Posterior vena cava (tissue), 2 donors: ENCODE measurements at places on chromosomes 16 and 17.

GRCh38 chr17:327296-327695 lies 25.3 kb downstream of the RPH3AL start:
- no peak for DNase-seq

- DNase-seq, result no peak
Observed at GRCh38 chr16:11708421-11708820, 34.2 kb downstream of the TXNDC11 start.

GRCh38 chr16:63188086-63188771 lies 1152.0 kb upstream of the CDH8 start:
- DNase-seq, result no peak

- DNase-seq, result no peak
Observed at GRCh38 chr17:60745544-60745943, 67.9 kb downstream of the BCAS3 start.

GRCh38 chr17:19303367-19303776 lies 59.2 kb downstream of the B9D1 start:
- DNase-seq, result peak; percentile 74

DNA sequence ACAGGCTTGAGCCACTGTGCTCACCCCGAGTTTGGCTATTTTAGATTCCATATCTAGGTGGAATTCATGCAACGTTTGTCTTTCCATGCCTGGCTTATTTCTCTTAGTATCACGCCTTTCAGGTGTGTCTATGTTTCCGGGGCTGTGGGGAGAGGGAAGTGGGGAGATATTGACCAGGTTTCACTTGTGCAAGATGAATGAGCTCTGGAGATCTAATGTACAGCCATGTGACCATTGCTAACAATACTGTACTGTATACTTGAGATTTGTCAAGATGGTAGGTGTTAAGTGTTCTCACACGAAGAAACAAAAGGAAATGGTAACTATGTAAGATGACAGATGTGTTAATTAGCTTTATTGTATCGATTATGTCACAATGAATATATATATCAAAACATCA lies 199.6 kb downstream of the SHISA9 start:
- DNase-seq, result no peak

- DNase-seq, result peak; percentile 92
Observed at GRCh38 chr17:62478424-62478879, at the start of gene TLK2. TLK2 (plus strand) TSS chr17:62478825; CDS start chr17:62481126, 2,301 bp downstream.

- no peak for DNase-seq
Observed at GRCh38 chr16:9082422-9082821, 9.0 kb upstream of the HAPSTR1 start.

- peak; percentile 94 for DNase-seq
Observed at GRCh38 chr16:81189100-81189664, 49.3 kb upstream of the BCO1 start.

DNA sequence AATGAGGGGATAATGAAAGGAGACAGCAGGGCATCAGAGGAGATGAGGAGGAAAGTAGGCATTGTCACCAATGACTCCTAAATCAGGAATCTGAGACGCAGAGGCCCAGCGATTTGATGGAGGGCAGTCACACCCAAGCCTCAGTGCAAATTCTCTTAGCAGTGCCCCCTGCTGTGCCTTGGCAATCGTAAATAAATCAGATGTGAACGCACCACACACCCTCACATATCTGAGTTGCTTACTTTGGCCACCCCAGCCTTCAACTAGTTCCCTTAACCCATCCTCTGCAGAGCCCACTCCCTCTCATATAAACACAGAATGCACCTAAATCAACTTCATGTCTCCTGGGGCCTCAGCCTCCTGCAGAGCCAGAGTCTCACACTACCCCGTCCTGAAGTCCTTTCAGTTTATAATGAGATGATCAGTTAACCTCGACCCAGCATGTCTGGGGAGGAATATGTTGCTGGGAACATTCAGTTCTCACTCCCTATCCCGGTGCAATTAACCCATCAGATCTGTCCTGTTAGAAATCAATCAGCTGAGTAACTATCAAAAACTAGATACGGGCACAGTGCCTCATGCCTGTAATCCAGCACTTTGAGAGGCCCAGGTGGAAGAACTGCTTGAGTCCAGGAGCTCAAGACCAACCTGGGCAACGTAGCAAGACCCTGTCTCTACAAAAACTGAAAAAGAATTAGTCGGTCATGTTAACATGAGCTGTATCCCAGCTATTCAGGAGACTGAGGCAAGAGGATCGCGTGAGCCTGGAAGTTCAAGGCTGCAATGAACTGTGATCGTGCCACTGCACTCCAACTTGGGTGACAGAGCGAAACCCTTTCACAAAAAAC lies 78.4 kb downstream of the SLC39A11 start:
- DNase-seq, result no peak

DNA sequence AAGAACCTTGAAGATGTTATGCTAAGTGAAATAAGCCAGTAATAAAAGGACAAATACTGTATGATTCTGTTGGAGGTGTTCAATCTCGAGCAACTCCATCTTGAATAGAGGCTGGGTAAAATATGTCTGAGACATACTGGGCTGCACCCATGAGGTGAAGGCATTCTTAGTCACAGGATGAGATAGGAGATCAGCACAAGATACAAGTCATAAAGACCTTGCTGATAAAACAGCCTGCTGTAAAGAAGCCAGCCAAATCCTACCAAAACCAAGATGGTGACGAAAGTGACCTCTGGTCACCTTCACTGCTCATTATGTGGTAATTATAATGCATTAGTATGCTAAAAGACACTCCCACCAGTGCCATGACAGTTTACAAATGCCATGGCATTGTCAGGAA lies 98.1 kb downstream of the RGS9 start:
- DNase-seq, result no peak

DNA sequence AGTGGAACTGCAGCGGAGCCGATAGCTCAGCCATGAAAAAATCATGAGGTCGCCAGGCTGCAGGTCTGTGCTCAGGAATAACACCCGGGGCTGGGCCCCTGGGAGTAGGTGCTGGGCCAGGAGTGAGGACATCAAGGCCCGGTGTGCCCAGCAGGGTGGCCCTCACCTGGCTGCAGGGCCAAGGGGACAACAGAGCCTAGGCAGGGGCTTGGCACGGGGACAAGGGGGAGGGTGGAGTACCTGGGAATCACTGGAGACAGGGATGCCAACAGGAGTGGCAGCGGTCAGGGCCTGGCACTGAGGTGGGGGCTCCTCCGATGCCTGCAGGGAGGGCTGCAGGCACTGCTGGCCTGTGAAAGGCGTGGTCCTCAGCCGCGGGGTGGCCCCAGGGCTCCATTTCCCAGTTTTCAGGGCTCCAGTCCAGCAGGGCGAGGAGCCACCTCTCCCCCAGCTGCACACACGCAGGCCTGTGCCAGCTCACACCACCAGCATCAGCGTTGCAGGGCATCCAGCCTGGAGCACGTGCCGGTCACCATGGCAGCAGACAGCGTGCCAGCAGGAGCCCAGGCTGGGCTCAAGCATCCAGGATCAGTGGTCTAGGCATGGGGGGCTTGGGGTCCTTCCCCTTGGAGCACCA lies 4.7 kb upstream of the FSCN2 start:
- DNase-seq, result no peak

DNA sequence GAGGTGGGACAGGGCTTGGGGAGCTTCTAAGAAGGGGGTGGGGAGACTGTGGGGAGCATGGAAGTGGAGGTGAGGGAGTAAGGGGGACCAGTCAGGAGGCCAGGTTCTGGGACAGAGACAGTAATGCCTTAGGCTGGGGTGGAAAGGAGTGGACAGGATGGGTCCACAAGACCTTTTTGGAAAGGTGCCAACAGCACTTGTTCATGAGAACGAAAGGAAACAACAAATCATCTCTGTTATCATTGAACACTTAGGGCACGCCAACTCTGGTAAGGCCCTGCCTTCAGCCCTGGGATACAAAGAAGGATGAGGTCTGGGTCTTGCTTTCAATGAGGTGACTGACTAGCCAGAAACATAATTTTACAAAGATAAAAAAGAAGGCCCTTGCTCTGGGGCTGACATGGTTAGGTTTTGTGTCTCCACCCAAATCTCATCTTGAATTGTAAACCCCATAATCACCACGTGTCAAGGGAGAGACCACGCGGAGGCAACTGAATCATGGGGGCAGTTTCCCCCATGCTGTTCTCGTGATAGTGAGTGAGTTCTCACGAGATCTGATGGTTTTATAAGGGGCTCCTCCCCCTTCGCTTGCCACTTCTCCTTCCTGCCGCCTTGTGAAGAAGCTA lies 113.8 kb downstream of the SLC39A11 start:
- no peak for DNase-seq

DNA sequence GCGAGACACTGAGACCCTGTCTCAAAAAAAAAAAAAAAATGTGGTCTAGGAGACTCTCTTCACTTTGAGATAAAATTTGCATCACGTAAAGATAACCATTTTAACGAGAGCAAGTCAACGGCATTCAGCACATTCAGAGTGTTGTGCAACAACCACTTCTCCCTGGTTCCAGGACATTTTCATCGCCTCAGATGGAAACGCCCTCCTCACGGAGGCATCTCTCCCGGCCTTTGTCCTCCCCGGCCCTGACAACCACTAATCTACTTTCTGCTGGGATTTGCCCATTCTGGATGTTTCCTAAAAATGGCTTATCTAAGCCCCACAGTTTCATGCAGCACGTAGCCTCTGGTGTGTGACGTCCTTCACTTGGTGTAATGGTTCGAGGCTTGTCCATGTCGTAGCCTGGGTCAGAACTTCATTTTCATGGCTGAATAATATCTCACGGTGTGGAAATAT lies 6.4 kb upstream of the NPRL3 start:
- peak; percentile 36 for DNase-seq

- no peak for DNase-seq
Observed at GRCh38 chr17:80971704-80972304, 19.8 kb upstream of the CHMP6 start.

- DNase-seq, result no peak
Observed at GRCh38 chr16:65725156-65725845, 603.4 kb upstream of the CDH11 start.
